ENCODE measurements at places on chromosomes 2 and 18.

DNA sequence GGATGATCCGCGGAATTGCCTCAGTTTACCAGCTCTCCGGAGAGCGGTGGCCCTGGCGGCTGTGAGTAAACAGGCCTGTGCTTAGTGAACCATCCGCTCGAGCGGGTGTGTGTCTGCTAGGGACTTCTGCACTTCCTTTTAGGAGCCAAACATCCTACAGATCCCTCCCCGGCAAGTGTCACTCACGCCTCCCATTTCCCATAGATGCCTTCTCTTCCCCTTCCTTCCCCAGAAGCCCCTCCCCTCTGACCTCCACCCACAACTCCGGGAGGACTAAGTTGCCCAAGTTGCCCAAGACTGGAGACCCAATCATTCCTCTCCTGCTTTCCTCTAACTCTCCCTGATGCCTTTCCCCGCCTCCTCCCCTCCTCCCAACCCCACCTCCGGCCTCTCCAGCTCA is 2.9 kb downstream of the C1QL2 start:
- DNase-seq, result peak; percentile 78

GRCh38 chr18:36382854-36383253 is 85.3 kb downstream of the FHOD3 start:
- no peak for DNase-seq

- DNase-seq, result peak; percentile 88
These were observed 10.4 kb upstream of the MAP3K2 start for GRCh38 chr2:127398239-127398590.

DNA sequence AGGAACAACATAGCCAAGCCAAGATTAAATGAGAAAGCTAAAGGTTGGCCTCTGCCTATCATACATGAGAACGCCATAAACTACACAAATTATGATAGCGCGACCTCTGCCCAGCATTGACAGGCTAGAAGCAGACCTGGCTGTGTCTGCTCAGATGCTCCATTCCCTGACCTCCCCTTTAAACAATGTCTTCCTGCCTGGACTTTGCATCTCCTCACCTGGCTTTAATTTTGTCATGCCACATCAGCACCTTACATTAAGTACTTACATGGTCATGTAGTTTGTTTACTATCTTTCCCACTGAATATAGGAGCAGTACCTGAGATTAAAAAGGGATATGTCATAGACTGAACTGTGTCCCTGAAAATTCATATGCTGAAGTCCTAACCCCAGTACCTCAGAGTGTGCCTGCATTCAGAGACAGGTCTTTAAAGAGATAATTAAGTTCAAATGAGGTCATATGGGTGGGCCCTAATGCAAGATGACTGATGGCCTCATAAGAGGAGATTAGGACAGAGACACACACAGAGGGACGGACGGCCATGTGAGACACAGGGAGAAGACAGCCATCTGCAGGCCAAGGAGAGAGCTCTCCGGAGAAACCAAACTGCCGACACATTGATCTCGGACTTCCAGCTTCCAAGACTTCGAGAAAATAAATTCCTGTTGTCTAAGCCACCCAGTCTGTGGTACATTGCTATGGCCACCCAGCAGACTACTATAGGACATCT is 103.7 kb downstream of the BIN1 start:
- no peak for DNase-seq
